ENCODE measurements at places on chromosomes 1 and 21.
A peak's percentile ranks its signal among the peaks of the same experiment; 100 is the strongest.

DNA sequence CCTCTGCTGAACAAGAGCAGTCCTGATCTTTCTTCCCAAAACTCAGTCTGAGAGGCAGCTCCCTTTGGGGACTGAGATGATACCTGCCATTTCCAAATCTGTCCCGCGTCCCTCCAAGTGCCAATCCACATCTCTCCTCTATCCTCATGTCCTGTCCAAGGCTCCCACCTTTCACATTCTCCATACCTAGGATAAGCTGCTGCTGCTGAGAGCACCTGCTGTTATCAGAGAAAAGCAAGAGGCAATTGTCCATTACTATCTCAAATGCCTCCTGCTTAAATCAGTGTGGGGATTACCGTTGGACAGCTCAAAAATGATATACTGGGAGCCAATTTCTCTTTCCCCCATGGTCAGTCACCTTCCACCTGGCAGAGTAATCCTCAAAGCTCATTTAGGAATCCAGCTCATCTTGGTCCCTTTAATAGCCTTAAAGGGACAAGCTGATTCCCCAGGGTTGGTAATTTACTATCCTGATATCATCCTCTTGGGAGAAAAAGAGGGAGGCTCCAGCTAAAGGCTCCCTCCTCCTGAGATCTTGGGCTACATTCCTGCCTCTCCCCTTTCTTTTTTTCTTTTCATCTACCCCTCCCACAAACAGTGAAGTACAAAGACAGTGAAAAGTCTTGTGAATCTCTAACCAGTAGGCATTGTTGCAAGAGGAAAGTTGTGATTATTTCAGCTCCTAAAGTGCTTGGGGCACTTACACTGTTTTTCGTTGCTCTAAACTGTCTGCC, 278.1 kb upstream of the CAMK1G start:
- no peak for DNase-seq

DNA sequence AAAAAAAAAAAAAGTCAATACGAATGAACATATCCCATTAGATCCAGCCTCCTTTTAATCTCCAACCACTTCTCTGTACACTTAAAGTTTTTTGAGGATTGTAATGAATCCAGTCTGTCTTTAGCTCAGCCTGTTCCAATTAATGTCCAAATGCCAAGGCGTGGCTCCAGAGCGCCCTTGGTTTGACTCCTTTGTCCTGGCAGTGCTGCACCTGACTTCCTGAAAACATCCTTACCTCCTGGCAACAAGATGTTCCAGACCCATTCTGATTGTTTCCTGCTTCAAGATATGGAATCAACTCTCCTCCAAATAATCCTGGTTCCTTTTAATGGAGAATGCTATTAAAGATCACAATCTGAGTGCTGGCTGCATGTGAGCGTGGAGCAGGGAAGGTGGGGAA, 74.1 kb upstream of the FAM20B start:
- no peak for DNase-seq

- no peak for DNase-seq
These were observed 3.3 kb upstream of the C1orf174 start for GRCh38 chr1:3903141-3904005.

DNA sequence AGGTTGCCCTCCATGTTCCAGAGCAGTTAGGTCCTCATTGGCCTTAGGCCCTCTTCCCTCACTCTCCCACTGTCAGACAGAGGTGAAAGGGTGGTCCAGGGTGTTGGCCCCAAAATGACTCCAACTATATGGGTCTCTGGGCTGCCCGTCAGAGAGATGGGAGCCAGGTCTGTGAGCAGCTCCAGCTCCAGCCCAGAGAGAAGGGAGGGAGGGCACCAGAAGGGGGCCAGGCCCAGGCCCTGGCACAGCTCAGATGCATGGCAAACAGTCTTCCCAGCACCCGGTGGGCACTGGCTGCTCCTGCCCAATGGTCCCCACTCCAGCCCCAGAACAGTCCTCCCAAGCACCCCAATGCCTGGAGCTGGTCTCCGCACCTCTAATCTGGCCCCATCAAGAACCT, 2.2 kb downstream of the BCAN start:
- DNase-seq = no peak

GRCh38 chr1:10210841-10211804, 753 bp downstream of the KIF1B start:
- DNase-seq = no peak

DNA sequence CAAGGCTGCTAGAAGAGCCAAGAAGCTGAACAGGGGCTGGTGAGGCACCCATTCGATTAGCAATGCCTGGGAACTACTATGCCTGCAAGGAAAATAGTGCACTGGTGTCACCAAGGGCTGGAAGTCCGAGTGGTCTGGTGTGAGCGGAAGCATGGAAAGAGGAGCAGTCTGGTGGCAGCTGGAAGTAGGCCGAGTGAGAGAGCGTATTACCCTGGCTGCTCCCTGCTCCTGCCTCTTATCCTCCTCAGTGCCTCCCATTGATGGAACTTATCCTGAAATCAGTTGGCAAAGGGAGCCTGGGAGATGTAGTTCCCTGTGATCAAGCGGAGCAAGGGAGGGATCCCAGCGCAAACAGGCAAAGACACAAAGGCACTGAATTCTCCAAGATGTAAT, 9.6 kb downstream of the SMAP2 start:
- no peak for DNase-seq

- DNase-seq = no peak
These were observed 56.9 kb downstream of the TBCE start for GRCh38 chr1:235424092-235424491.

GRCh38 chr1:230618537-230618936, 23.7 kb upstream of the COG2 start:
- no peak for DNase-seq

- no peak for DNase-seq
These were observed 79.0 kb downstream of the ZNF281 start for GRCh38 chr1:200330741-200331428.

- peak; percentile 63 for DNase-seq
These were observed 2.3 kb upstream of the BSND start for GRCh38 chr1:54996359-54996868.

GRCh38 chr1:206029484-206029883, 5.8 kb upstream of the CTSE start:
- no peak for DNase-seq

DNA sequence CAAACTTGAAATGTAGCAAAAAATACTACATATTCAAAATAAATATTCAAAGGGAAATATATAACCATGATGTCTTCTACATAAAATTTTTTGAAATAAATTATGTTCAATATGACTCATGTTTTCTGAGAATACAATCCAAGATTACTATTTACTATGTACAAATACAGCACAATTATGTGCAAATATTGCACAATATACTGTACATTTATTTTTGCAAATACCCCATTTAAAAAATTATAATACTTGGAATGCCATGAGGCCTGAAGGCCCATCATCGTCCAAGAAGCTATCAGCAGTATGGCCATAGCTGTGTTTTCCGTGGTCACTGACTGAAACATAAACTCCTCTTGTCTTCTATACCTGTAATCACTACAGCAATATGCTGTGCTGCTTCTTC, 12.3 kb downstream of the CCDC181 start:
- no peak for DNase-seq

GRCh38 chr1:117664314-117664713, 58.5 kb downstream of the TENT5C start:
- no peak for DNase-seq

GRCh38 chr1:94550800-94551241, 9.3 kb upstream of the F3 start:
- DNase-seq = no peak

GRCh38 chr1:233603478-233603877, 10.4 kb upstream of the KCNK1 start:
- DNase-seq = no peak

GRCh38 chr1:61566177-61566576, 158.8 kb downstream of the TM2D1 start:
- no peak for DNase-seq

DNA sequence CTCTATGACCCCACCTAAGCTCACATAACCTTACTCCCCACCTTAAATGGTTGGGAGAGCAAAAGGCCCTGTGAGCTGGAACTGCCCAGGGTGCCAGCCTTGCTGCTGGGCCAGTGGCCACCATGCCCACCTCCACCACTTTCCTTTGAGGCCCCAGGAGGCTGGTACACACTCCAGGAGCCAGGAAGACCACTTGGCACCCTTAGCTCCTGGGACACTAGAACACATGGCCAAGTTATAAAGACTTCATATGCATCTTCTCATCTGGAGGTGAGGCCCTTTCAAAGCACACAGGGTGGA, 21.9 kb downstream of the CAPZB start:
- no peak for DNase-seq

- no peak for DNase-seq
These were observed 96.3 kb upstream of the SLC2A1 start for GRCh38 chr1:43054961-43055360.

GRCh38 chr1:246329900-246330299, 177.2 kb downstream of the SMYD3 start:
- no peak for DNase-seq

- DNase-seq = no peak
These were observed 28.8 kb upstream of the TRIM17 start for GRCh38 chr1:228445490-228445842.

DNA sequence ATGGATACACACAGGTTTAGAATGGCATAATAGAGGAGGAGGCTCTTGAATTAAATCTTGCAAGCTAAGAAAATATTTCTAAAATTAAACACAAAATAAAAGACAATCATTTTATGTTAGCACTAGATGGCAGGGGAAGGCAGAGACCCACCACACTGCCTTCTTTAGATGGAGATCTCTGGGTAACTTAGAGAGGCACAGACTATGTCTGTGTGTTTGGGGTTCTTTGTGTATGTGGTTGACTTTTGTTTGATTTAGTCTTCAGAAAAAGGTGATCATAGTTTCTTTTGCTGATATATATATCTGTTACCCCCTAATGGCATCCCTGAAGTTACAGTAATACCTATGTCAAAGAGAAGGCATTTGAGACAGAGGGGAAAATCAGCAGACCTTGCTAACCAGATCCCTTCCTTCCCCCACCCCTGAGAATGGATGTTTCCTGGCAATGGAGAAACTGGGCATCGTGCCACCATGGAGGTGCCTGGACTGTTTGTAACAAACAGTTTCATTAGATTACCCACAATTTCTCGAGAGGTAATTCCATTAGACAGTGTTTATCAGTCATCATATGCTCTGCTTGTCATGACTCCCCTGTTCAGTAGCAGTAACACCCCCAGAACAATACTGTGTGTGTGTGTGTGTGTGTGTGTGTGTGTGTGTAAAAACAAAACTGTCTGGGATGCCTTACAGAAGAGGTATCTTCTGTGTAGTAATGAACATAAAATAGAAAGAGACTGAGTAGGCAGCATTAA, 228.3 kb upstream of the DEPDC1 start:
- no peak for DNase-seq

DNA sequence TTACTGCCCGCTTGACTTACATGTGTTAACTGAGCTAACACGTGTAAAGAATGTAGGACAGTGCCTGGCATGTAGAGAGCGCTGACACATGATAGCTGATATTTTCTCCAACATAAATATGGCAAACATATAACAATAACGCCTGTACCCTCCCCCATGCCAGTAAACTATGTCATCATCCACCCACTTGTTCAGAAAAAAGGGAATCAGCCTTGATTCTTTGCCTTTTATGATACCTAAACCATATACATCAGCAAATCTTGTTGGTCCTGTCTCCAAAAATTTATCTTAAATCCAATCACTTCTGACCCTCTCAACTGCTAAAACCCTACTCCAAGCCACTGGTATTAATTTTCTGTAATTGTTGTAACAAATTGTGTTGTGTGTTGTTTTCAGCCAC, 1.1 kb upstream of the ZNF692 start:
- DNase-seq = no peak

GRCh38 chr1:42848823-42849537, 2.6 kb downstream of the ZNF691 start:
- no peak for DNase-seq

GRCh38 chr1:241612533-241613477, 27.4 kb downstream of the CHML start:
- no peak for DNase-seq

- DNase-seq = no peak
These were observed 78.5 kb upstream of the CAMK1G start for GRCh38 chr1:209505044-209505443.

- no peak for DNase-seq
These were observed 105.9 kb downstream of the BCAR3 start for GRCh38 chr1:93575621-93576284.

DNA sequence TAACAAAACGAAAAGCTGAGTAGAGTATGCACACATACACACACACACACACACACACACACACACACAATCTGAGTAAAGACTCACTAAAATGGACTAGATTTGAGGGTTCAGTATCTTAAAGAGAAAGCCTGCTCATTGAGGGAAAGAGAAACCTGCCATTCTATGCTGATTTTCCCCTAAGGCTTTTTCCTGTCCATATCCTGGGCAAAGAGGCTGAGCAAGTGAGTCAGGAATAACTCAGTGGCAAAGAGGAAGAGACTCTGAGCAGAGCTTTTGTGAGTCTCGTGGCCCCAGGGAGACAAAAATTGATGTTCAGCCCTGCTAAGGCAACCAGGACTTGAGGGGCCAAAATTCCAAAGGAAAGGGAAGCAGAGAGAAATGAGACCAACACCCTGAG, 37.3 kb upstream of the RUNX1 start:
- no peak for DNase-seq

GRCh38 chr1:53190210-53190611, 6.4 kb upstream of the CPT2 start:
- DNase-seq = no peak

- DNase-seq = no peak
These were observed 82.1 kb downstream of the CCDC18 start for GRCh38 chr1:93262645-93263044.

- DNase-seq = no peak
These were observed 198.4 kb upstream of the VAMP3 start for GRCh38 chr1:7572654-7573152.
